Inflammatory macrophage (primary cell): ENCODE measurements at places on chromosomes 3 and 15.

- no peak for DNase-seq
Observed at GRCh38 chr3:151638555-151639417, 94.9 kb upstream of the AADACL2 start.

DNA sequence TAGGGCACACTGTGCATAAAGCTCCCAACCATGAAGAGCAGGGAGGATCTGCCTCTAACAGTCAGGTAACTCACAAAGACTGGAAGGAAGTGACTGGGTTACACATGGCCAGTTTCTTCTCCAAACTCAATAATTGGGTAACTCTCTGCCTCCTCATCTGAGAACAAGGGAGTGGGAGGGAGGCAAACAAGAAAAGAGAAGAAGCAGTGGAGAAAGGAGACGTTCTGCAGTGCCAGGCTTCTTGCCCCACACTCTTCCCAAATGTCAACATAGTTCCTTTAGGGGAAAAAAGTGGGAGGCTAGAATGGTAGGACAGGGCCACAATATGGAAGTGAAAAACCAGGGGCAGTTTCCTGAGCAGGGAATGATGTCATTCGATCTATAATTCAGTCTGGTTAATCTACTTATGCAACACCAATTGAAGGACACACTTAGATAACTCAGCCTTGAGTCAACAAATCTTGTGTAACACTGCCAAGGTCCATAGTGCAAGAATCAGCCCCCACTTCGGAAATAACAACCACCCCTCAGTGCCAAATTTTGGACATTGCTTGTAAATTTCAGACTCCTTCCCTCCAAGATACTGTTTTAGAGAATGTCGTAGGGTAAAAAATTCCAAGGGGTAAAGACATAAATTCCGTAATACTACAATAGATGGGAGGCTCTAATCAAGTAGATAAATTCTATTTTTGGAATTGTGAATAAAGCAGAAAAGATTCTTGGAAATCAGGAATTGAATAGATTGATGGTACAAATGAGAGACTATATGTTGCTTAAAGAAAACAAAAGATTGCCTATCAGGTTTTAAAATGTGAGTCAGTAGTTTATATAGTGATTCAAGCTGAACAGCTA lies 143.0 kb downstream of the LPP start:
- peak; percentile 97 for DNase-seq

DNA sequence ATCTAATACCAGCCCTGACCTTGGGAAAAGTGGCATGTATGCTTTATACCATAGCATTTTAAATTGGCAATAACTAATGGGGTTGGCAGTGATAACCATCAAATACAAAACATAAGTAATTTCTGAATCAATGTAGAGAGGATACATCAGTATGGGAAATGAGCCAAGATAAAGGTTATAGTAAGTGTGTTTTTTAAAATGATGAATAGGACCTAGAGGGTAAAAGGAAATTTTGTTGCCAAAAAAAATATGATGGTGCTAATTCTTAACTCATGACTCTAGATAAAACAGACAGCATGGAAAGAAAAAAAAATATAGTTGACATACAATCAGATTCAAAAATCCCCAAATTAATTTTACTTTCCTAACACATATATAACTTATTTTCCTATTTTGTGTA lies 75.4 kb upstream of the ROBO1 start:
- no peak for DNase-seq

- peak; percentile 91 for DNase-seq
Observed at GRCh38 chr15:51192521-51193280, 98.0 kb upstream of the TNFAIP8L3 start.

DNA sequence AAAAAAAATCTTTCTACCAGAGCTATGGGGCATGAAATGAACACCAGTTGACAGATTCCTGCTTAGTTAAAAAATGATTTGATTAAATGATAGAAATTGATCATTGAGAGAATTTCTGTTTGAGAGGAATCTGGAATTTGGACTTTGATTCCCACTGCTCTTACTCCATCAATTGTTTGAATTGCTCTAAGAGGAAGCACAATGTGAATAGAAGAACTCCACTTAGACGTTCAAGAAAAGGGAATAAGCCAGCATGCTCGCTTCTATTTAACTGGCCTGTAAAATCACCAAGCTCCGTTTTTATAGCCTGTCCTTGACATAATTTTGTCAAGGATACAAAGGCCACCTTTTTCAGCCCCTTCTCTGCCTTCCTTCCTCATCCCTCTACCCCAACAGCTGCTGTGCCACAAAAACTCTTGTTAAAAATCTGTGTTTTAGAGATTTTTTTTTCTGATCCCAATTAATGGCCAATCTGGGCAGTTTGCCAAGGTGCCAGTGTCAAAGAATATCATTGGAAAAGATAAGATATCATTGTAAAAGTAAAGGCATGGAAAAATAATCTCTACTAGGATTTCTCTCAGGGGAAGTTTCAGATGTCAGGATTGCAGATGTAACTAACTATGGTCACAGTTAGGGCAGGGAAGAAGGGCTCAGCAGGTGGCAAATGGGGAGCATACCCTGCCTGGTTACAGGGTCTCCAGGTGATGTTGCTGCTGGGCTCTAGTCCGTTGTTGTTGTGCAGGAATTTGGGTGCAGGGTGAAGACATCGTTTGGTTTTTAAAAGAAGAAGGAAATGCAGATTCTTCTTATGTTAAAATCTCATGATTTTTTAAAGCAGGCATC lies 301.8 kb upstream of the PDZRN3 start:
- DNase-seq, result no peak

GRCh38 chr3:152376351-152377183 lies 107.8 kb downstream of the MBNL1 start:
- DNase-seq, result peak; percentile 92

GRCh38 chr3:44883999-44884431 lies 9.6 kb downstream of the TGM4 start:
- DNase-seq, result no peak

DNA sequence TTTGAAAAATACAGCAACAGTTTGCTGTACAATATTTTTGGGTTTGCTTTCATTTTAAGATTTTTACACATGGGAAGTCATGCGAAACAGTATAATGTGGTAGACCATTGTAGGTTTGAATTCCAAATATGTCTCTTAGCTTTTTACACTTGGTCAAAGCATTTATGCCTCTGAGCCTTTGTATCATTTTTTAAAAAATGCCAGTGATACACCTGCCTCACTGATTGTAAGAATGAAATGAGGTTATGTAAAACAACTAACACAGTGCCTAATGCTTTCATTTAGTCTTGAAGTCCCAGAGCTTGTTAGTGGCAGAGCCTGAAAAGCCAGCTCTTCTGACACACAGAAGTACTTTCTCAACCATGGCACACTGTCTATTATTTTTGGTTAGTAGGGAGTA lies 202.0 kb downstream of the UBE2E2 start:
- no peak for DNase-seq

DNA sequence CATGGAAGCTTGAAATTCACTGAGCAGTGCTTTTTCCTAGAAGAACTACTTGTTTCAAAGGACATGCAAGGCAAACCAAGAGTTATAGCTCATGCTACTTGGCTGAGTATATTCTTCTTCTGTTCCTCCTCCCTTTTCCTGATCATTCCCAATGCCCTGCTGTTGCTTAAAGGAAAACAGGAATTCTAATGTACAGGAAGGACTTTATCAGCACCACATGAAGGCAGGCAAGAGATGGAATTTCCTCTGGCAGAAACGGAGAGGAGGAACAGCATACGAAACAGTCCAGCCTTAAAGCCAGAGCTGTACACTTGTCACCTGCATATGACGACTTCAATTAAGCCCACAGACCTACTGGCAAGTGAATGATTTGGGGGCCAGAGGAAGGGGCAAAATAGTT lies 15.7 kb downstream of the MEIS2 start:
- DNase-seq, result no peak

GRCh38 chr3:66501483-66502244 lies 842 bp upstream of the LRIG1 start:
- DNase-seq, result no peak

- DNase-seq, result no peak
Observed at GRCh38 chr15:28106294-28107110, 7.4 kb upstream of the OCA2 start.

DNA sequence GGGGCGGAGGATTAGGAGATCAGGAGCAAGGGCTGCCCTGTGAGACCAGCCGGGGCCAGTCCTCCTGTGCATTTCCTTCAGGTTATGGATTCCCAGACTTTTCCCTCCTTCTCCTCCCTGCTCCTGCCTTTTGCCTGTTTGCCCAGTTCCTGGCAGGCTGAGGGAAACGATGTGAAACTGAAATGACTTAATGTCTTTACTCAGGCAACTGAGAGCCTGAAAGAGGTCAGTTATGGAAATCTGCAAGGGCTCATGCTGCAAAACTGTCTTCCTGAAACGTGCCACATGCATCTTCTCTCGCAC lies 57.2 kb downstream of the MESD start:
- DNase-seq, result no peak

- no peak for DNase-seq
Observed at GRCh38 chr3:111434941-111435622, 106.9 kb upstream of the CD96 start.

DNA sequence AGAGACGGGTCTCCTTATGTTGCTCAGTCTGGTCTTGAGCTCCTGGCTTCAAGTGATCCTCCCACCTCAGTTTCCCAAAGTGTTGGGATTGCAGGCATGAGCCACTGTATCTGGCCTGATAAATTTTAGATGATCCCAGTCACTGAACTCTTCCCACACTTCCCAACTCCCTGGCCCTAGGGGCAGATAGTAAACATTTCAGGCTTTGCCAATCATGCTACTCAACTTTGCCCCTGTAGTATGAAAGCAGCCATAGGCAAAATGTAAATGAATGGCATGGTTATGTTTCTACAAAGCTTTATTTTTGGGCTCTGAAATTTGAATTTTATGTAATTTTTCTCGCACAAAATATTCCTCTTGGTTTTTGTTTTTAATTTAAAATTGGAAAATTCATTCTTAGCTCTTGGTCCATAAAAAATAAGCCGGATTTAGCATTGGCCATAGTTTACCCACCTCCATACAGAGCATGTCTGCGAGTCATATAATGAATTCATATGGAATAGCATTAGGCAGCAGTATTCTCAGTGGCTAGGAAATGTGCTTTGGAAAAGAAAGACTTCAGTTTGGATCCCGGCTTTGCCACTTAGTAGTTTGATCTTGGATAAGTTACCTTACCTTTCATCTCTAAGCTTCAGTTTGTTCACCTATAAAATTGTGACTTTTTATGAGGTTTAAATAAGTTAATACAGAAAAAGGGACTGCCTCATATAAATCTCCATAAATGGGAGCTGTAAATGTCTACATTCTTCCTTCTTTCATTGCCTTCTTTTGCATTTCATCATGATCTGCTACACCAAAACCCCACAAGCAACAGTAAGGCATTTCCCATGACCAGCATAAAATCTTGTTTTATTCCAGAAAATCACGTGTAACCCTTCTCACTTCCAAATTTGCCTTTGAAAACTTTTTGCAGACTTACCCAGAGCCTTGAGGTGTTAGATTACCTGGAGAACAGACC lies 360.3 kb upstream of the TPM1 start:
- no peak for DNase-seq
